ENCODE measurements at places on chromosomes 1 and 21.
A peak's percentile ranks its signal among the peaks of the same experiment; 100 is the strongest.

- no peak for DNase-seq
Observed at GRCh38 chr1:109091839-109092193, 1.3 kb downstream of the TMEM167B start.

GRCh38 chr1:66396212-66396890, 137.6 kb upstream of the SGIP1 start:
- DNase-seq, result no peak

GRCh38 chr1:21537932-21538630, 28.9 kb downstream of the ALPL start:
- DNase-seq, result no peak

DNA sequence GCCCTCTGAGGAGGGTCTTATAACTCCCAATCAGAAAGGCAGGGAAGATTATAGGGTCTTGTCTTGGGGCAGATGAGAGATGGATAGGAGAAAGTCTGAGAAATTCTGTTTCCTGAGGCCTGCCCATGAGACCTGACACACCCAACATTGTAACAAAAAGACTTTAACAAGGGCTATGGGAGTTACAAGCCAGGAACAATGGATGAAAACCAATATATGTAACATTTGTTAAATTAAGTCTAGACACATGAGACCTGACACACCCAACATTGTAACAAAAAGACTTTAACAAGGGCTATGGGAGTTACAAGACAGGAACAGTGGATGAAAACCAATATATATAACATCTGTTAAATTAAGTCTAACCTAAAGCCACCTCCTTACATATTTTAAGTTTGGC, 21.8 kb downstream of the NRDC start:
- no peak for DNase-seq

GRCh38 chr1:6634371-6635052, 9.8 kb downstream of the THAP3 start:
- DNase-seq, result peak; percentile 78

DNA sequence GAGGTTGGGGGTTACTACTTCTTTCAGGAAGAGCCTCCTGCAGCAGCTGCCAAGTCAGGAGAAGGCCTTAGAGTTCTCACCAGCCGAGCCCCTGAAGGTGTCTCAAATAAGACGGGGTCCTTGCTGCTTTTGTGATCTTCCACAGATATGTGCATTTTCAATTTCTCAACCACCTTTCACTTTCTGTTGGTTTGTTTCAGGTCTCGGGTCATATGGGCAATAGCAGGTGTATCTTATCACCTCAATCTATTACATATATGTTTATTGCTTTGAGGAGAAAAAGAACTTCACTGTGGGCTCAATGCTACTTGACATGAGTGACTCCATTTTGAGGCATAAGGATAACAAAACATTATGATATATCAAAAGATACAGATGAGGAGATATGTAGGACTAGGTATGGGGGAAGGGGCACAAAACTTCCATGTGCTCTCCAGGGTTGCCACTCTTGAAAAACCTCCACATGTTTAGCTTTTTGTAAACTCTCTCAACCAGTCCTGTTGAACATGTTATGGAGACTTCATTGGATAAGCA, 1171.4 kb upstream of the ADGRL2 start:
- no peak for DNase-seq

DNA sequence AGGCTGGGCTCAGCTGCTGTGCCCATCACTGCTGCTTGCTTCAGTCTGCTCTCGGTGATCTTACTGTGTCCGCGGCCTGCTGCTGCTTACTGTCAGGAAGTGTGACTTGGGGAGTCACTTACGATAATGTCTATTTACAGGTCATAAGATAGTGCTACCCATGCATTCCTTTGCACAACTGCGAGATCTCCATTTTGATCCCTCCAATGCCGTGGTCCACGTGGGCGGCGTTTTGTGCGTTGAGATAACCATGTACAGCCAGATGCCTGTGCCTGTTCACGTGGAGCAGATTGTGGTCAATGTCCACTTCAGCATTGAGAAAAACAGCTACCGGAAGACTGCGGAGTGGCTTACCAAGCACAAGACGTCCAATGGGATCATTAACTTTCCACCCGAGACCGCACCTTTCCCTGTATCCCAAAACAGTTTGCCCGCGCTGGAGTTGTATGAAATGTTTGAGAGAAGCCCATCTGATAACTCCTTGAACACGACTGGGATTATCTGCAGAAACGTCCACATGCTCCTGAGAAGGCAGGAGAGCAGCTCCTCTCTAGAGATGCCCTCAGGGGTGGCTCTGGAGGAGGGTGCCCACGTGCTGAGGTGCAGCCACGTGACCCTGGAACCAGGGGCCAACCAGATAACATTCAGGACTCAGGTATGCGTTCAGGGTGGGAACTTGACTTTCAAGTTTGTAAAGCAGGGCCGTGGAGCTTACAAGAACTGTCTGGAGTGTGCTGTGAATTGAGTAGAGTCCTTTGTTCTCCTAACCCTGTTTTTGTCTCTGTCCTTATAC, 24.4 kb upstream of the PWP2 start:
- DNase-seq, result no peak

DNA sequence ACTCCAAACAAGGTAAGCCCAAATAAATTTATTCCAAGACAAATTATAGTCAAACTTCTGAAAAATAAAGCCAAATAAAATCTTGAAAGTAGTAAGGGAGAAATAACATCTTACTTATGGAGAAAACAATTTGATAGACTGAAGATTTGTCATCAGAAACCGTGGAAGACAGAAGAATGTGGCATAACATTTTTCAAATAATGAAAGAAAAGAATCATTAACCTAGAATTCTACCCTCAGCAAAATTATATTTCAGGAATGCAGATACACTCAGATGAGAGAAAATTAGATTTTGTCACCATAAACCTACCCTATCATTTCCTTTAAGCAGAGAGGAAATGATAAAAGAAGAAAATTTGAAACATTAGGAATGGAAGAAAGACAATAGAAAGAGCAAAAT, 27.3 kb upstream of the PADI1 start:
- no peak for DNase-seq

GRCh38 chr21:42201615-42202161, 17.3 kb upstream of the ABCG1 start:
- DNase-seq, result no peak

- no peak for DNase-seq
Observed at GRCh38 chr1:7960867-7961215, 670 bp upstream of the PARK7 start.

- no peak for DNase-seq
Observed at GRCh38 chr1:64765826-64766225, 21.0 kb downstream of the RAVER2 start.

- DNase-seq, result no peak
Observed at GRCh38 chr1:44406737-44407429, 1.8 kb downstream of the RNF220 start.

GRCh38 chr1:227947676-227948492, at the start of gene WNT9A:
Gene WNT9A (minus strand): TSS chr1:227947932. CDS start chr1:227947887, 45 bp downstream.
- no peak for DNase-seq

DNA sequence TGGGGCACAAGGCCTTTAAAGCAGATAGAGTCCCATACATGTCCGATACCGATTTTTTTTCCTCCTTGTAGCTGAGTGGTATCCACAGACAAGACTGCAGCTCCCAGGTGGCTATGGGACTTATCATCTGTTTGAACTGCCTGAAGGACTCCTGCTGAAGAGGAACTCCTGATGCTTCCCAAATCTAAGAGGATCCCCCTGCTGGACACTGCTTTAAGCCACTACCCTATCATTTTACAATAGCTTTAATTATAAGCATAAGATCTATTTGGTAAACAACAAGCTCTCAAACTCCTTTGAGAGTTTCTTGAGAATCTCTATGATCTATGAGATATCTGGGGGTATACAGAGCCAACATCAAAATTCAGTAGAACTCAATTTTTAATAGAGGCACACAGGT, 11.7 kb downstream of the NDC1 start:
- DNase-seq, result no peak

DNA sequence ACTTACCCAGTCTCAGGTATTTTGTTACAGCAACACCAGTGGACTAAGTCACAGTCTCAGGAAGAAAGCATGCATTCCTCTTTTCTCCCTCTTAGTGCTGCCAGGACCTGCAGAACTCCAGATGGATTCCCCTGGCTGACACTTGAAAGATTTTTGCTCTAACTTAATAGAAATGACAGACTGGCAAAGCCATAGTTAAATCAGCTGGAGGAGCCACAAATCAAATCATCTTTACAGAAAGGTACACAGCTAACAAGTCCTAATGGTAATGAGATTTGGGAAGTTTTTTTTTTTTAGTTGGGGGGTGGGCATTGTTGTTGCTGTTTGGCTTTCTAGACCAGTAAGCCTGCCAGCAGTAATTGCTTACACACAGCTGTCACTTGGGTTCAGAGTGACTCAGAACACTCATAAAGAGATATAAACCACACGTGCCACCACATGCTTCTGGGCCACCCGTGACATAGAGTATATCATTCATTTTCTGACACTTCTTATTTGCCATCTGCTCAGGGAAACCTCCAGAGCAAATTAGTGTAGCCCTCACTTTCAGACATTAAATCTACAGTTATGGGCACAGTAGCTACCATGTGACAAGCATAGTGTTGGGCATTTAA, 72.4 kb downstream of the FH start:
- no peak for DNase-seq

GRCh38 chr1:208534599-208534897, 290.4 kb upstream of the PLXNA2 start:
- no peak for DNase-seq

DNA sequence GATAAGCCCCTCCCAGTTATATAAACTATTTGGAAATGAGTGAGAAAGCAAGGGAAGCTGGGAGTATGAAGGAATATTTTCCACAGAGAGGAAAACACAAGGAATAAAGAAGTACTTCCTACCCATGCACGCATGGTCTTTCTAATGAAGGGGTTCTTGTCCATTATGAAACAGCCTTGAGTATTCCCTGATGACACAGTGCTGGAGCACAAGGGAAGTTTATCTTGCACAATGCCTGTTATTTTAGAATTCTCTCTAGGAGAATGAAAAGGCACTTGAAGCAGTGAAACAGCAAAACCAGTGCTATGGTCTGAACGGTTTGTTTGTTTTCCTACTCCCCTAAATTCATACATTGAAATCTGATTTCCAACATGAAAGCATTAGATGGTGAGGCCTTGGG, 38.6 kb upstream of the ADAMTS1 start:
- DNase-seq, result no peak

- no peak for DNase-seq
Observed at GRCh38 chr1:205492774-205493173, 11.7 kb upstream of the CDK18 start.

GRCh38 chr1:207414606-207415108, 39.5 kb upstream of the CR2 start:
- DNase-seq, result no peak

GRCh38 chr1:236578661-236579060, 25.7 kb downstream of the HEATR1 start:
- no peak for DNase-seq

DNA sequence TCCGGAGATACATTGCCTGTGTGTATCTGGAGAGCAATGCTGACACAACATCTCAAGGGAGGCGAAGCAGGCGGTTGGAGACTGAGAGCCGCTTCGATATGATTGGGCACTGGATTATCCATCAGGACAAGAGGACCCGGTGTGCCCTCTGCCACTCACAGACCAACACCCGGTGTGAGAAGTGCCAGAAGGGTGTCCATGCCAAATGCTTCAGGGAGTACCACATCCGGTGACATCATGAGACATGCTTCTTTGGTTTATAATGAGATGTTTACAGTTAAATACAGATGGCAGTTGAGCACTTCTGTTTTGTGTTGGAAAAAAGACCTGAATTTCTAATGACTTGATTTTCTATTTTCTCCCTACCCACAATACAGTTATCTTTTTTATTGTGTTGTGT, 12.1 kb downstream of the PGBD2 start:
- DNase-seq, result no peak

DNA sequence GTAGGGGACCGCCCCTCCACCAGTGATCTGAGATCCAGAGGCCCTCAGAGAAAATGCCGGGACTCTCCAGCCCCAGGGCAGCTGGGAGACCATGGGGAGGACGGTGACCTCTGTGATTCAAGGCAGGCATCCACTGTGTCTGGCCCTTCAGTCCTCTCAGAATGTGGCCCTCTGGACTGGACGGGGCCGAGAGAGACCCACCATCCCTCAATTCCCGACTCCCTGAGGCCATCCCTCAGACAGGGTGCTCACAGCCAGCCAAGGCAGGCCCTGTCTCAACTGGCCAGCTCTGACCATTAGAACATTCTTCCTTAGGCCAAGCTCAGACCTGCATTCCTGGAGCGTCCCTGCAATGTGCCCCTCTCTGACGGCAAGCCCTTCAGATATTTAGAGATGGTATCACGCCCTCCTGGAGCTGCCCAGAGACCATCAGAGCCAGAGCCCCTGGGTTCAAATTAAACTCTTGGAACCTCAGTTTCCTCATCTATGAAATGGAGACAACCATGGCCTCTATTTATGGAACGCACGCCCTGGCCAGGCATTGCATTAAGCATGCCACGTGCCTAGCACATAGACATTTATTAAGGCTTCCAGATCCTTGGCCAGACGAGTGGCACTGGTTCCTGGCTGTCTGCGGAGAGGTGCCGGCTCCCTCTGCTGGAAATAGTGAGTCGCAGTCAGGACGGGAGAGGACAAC, 9.6 kb upstream of the EPS8L3 start:
- peak; percentile 82 for DNase-seq

DNA sequence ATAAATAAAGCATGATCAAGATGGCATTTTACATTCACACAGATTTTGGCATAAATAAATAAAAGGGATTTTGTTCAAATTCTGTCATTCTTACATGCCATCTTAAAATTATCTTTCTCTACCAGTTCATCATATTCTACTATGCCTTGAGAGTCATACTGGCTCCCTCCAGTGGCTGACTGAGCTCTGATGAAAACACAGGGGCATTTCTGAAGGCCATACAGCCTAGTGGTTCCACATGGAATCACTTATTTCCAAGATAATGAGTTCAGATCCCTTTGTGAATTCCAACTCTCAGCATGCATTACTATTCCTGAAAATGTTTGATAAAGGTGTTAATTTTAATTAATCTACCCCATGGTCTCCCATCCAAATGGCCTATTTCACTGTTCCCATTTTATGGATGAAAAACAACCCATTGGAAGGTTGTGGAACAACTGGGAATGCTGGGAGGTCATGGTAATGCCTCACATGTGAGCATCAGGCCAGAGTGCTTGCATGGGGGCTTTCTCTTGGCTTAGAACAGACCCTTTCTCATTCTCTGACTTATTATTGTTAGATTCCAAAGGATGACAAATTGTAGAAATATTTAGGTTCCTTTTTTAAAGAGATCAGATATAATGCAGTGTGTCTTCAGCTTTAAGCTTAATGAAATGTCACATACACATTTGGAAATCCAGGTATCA, 622.4 kb upstream of the PKN2 start:
- DNase-seq, result peak; percentile 67

DNA sequence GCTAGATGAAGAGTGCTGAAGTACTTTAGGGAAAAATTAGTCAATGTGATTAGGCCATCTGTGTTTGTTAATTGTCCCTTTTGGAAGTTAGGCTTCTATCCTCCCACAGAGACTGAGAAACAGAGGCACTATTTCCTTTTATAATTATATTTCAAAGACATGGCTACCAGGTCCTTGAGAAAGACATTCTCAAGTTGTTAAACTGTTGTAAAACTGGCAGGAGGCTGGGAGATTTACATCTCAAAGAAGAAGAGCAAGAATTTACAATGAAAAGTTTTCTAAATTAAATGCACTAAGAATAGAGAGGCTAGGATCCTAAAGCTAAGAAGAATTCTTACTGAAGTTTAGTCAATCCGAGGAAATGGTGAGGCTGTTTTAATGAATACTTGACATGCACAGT, 74.0 kb upstream of the BRINP3 start:
- DNase-seq, result no peak

Measured in H9 (cell line).